Skin of body (tissue), 3 donors: ENCODE measurements at places on chromosomes 3 and 15.

GRCh38 chr15:89822951-89823711 lies 8.5 kb upstream of the ANPEP start:
- DNase-seq, result no peak

- DNase-seq, result no peak
Observed at GRCh38 chr15:79948095-79948695, 22.8 kb downstream of the BCL2A1 start.

DNA sequence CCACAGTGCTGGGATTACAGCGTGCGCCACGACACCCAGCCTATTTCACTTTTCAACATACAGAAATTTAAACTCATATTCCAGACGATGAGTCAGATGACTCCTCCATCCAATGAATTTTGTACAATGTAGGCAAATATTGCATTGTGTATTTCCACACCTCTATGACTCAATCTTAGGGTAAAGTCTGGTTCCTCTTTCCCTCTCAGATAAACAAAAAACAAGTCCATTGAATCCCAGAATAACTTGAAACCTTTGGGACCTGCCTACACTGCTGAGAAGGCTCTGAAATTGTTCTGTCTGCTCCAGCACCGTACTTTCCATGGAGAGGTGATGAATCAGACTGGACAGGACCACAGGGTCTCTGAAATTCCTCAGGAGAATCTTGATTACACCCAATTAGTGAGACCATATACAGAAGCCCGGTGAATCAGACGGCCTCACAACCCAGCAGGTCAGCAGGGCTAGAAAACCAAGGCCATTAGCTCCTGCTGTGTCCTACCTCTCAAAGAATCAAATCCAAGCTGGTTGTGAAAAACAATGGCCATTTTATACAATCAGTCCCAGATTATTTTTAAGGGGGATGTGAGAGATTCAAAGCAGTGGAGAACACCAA lies 112.6 kb downstream of the ERC2 start:
- DNase-seq, result no peak

- DNase-seq, result no peak
Observed at GRCh38 chr3:196220587-196220986, 4.3 kb downstream of the SLC51A start.
